Fibroblast of gingiva (primary cell): ENCODE measurements at places on chromosomes 16 and 17.

DNA sequence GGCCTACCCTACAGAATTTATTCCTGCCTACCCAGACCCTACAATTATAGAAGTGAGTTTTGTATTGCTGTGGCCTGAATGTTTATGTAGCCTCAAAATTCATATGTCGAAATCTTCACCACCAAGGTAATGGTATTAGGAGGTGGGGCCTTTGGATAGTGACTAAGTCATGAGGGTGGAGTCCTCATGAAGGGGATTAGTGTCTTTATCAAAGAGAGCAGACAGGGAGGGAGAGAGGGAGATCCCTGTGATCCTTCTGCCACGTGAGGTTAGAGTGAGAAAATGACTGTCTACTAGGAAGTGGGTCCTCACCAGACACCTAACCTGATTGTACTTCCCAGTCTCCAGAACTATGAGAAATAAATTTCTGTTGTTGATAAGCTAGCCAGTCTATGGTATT lies 981 bp upstream of the DUXB start:
- DNase-seq = no peak

GRCh38 chr17:27407916-27408864 lies 48.1 kb upstream of the KSR1 start:
- DNase-seq = peak; percentile 71

- DNase-seq = no peak
These were observed 77.7 kb downstream of the RPH3AL start for GRCh38 chr17:274902-275301.

GRCh38 chr17:43753493-43754129 lies 5.0 kb downstream of the SOST start:
- no peak for DNase-seq

DNA sequence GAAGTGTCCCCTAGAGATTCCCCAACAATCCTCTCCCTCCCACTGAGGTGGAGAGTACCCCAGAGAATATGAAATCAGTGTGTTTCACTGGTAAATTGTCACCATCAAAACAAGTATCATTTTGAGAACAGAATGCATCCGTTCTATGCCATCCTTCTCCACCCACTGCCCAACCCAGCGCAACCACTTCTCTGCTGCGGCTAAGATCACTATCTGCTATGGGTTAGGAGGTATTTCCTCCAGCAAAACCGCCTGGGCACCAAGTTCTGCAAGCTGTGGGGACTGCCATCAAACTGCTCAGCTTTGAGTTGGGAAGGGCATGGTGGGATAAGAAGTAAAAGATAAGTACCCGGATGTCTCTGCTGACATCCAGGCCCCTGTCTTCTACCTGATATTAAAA lies 24.4 kb downstream of the CNTNAP1 start:
- DNase-seq = no peak

DNA sequence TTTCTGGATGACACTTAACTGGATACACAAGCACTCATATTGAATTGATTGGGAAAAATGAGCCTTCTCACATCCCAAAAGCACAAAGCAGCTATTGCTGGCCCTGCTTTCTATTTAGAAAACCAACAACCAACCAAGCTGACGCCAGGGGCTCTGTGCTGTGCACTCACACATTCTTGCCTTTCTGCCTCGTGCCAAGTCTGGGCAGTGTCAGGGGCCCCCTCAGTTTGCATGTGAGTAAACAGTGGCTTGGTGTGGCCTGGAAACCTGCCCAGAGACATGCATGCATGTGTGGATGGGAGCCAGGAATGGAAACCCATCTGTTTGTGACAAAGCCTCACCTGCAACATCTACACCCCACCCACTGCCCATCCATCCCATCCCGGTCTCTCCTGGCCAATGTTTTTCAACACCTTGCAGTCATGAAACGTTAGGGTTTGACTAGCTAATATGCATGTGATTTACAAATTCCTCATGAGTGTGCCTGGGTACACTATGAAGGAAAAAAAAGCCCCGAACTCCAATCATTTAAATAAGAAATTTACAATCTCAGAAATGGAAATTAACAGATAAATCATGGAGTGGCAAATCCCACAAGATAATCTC lies 20.4 kb downstream of the MIEF2 start:
- DNase-seq = peak; percentile 33

- peak; percentile 60 for DNase-seq
These were observed 887 bp downstream of the ZBTB4 start for GRCh38 chr17:7478276-7479212.

GRCh38 chr17:49343273-49343672 lies 18.8 kb downstream of the ZNF652 start:
- DNase-seq = no peak

- DNase-seq = no peak
These were observed 22.6 kb downstream of the MXRA7 start for GRCh38 chr17:76688165-76688622.

DNA sequence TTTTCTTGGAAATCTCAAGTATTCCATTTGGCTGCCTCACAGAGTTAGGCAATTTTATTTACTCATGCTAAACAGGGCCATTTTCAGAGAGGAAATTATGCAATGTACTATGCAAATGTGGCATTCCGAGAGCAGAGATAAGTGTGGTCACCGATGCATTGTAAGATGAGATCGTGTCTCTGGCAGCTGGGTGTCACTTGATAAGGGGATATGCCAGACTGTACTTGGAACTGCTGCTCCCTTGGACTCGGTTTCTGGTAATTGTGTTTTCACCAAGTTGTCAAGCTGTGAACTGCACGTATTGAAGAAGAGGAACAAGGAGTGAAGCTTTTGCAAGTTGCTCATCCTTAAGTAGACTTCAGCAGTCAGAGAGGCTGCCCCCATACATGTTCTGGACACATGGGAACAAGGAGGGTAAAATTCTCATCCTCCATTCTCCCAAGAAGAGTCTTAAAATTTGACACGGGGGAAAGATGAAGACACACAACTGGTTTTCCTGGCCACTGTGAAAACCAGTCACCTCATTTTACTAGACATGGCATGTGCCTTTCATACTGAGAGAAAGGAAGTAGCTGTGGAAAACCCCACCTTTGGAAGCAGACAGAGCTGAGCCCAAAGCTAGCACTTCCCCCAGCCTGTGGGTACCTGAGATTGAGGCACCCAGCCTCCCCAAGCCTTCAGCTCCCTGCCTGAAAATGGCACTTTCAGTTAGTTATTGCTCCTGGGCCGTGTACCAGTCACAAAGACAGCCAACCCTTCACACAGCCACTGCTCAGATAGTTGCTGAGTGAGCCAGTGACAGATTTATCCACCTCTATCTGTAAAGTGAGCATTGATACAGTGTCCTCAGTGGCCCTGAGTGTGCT lies 150.7 kb downstream of the SOCS1 start:
- peak; percentile 90 for DNase-seq

DNA sequence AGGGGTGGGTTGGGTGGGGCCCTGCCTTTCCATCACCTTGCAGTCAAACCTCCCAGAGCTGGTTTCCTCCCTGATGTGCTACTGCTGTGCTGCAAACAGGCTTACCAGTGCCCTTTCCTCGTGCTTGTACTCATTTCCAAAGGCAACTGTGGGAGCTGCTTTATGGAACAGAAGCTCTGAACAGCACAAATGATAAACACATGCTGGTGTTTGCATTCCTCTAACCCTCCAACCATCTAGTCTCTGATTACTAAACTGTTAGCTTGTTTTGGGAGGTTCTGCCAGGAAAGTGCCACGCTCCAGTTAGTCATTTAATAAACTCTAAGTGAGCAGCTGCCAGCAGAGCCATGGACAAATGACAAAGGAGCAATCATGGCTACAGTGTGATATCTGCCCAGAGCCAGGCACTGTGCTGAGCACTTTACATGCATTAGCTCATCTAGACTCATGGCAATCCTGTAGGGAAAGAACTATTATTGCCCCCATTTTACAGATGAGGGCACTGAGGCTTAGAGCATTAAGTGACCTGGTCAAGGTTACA lies 110.4 kb downstream of the VAT1L start:
- DNase-seq = peak; percentile 75

DNA sequence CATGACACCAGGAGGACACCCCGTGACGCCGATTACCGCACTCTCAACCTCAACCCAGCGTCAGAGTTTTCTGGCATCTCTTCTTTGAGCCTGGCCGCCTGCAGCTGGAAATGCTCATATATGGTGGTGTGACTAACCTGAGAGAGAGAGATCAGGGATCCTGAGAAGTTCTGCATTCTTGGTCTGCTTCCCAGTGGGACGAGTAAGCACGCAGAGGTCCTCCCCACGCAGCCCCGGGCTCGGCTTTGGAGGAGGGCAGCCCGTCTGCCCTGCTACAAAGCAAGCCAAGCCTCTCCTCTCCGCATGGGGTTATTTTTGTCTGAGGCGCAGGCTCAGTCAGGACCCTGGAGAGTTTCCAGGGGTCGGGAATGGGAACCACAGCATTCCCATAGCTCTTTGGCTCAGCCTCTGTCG lies 16.5 kb downstream of the CRISPLD2 start:
- peak; percentile 100 for DNase-seq

- DNase-seq = no peak
These were observed 7.6 kb downstream of the SLFN12L start for GRCh38 chr17:35529866-35530265.

GRCh38 chr17:42180922-42181850 lies at the start of gene KCNH4:
Gene KCNH4 (minus strand): TSS chr17:42181142. CDS start chr17:42180945, 197 bp downstream.
- DNase-seq = peak; percentile 58

GRCh38 chr17:65409381-65409780 lies 152.1 kb downstream of the AXIN2 start:
- DNase-seq = peak; percentile 9

GRCh38 chr16:4882633-4883285 lies 35.5 kb downstream of the UBN1 start:
- no peak for DNase-seq

DNA sequence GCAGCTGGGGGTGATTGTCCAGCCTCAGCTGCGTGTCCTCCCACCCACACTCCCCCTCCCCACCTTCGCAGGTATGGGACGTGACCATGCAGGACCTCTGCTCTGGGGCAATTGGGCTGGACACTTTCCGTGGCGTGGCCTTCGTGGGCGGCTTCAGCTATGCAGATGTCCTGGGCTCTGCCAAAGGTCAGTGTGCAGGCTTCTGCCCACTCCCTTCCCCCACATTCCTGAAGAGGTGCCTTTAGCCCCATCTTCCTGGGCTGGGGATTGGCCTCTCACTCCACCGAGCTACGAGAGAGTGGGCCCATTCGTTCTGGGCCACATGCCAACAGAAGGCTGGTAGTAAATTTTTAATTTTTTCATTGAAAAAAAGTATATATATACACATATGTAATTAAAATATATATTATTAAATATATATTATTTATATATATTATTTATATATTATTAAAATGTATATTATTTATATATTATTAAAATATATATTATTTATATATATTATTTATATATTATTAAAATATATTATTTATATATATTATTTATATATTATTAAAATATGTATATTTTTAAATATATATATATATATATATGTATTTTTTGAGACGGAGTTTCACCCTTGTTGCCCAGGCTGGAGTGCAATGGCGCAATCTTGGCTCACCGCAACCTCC lies 18.5 kb downstream of the PFAS start:
- no peak for DNase-seq

DNA sequence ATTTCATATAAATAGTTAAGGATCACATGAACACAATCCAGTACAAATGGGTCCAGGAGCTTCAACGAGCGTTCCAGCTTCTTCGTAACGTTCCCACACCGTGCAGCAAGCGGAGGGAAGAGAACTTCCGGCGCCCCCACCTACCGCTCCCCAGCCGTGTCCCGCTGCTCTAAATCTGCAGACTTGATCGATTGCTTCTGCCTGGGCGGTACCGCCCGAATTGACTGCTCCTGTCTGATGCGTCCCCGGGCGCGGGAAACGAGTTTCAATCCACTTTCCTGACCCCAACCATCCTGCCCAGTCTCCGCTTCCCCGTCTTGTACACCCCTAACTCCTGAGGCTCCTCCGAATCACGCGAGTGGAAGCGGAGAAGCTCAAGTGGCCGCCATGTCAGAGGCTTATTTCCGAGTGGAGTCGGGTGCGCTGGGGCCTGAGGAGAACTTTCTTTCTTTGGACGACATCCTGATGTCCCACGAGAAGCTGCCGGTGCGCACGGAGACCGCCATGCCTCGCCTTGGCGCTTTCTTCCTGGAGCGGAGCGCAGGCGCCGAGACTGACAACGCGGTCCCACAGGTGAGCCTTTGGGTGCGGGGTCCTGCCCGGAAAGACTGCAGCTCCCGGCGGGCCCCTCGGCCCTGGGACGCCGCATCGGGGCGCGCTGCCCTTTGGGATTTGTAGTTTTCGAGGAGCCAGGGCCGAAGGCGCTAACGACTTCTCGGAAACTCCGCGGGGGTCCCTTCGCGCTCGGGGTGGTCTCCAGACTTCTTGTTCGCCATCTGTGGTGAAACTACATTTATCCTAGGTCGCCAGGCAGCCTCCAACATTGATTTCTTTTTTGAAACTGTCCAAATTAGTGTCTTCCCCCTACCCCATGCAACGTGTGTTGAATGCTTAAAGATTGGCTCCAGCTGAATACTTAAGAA lies at the start of gene GINS3:
Gene GINS3 (plus strand): TSS at position 257 of the 923 bp plus-strand sequence. CDS start 131 bp downstream, at position 388.
- peak; percentile 93 for DNase-seq

DNA sequence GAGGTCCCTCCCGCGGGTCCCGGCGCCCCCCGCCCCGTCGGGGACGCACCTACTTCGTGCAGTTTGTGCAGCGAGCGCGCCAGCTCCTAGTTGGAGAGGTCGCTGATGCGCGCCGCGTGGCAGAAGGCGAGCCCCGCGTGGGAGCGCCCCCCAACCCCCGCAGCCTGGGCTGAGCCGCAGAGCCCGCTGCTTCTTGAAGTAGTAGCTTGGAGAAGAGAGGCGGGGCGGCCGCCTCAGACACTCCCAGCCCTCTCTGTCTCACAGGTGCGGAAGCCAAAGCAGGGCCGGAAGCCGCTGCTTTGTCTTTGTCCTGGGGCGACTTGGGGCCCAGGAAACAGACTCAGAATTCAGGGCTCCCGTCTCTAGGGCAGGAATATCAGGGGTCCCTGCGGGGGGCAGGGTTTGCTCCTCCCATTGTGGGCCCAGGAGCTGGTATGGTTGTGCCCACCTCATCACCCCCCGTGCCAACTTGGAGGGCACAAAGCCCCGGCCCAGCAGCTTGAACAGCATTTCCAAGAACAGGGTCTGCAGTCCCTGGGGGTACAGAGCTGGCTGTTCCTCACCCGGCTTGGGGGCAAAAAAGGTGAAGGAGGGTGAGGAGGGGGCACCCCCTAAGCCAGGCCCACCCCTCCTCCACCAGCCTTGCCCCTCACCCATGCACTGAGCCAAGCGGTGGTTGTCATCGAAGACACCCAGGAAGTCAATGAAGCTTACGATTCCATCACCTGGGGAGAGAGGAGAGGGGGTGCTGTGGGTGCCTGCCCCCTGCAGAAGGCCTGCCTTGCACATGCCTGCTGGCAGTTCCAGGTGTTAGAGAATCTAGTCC lies 13.5 kb downstream of the SPATA32 start:
- DNase-seq = no peak

- no peak for DNase-seq
These were observed 5.4 kb downstream of the VASN start for GRCh38 chr16:4376893-4377572.
